ENCODE measurements at places on chromosomes 13 and 19.

DNA sequence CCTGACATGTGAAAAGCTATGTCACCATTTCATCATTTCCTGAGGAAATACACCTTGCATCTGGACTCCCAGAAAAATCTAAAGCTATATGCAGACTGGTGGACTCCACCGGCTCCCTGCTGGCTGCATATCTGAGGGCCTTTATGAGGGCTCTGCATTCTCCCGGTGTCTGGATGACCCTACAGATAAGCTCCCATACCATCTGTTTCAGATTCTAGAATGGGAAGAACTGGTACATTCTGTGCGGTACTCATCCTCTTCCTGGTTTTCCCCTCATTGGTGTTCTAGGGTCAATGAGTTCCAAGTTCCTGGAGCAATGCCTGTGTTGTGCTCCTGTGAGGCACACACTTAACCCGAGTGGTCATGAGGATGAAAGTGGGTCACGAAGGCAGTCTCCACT, 60.4 kb downstream of the COL4A1 start:
- no peak for DNase-seq

GRCh38 chr13:71851498-71852409, 15.2 kb downstream of the DACH1 start:
- DNase-seq = no peak

GRCh38 chr19:7658219-7658686, 10.6 kb upstream of the RETN start:
- DNase-seq = no peak

DNA sequence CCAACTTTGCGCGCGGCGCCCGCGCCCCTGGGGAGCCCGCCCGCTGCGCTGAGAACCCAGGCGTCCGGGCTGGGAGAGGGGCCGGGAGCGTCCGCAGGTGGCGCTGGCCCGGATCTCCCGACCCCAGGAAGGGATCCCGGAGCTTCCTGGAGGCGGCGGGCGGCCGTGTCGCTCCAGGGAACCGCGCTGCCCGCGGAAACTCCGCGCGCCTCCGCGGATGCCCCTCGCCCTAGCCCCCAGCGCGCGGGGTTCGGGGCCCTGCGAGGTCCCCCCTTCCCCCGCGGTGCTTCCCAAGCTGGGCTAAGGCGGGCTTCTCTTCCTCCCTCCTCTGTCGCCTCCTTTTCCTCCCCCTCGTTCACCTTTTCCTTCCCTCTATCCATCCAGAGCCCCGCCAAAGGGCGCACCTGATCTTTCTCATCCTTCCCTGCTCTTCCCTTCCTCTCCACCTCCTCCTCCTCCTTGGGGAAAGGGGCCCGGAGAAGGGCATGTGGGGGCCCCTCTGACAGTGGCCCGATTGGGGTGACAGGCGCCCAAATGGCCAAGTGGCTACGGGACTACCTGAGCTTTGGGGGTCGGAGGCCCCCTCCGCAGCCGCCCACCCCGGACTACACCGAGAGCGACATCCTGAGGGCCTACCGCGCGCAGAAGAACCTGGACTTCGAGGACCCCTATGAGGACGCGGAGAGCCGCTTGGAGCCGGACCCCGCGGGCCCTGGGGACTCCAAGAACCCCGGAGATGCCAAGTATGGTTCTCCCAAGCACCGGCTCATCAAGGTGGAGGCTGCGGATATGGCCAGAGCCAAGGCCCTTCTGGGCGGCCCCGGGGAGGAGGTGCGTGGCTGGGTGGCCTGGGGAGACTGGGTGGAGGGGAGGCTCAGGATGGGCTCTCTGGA, 710 bp downstream of the SHD start:
- DNase-seq = no peak

DNA sequence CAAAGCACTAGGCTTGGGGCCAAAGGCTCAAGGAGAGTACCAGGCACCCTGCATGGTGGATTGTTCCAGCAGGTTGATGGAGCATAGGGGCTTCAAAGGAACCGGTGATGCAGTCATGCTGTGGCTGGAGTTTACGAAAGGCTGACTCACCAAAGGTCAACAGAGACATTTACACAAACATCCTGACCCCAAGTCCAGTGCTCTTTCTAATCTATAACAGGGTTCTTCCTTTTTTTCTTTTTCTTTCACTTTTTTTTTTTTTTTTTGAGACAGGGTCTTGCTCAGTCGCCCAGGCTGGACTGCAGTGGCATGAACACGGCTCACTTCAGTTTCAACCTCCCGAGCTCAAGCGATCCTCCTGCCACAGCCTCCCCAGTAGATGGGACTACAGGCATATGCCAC, 35.6 kb upstream of the TPTE2 start:
- DNase-seq = no peak

DNA sequence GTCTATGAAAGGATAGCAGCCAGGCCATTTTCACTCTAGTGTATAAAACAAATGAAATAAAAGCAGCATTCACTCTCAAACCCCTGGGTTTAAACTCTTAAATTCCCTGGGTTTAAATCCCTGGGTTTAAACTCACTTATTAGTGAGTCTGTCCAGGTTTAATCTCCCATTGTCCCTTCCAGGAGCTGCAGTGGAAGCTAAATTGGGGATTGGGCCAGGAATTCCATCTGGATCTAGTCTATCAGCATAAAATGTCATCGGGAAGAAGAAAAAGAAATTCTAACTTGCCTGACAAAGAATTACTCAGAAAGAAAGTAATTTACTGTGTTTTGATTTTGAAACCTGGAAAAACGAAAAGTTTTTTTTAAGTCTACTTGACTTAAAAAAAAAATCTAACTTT, 54.8 kb downstream of the FRY start:
- no peak for DNase-seq

DNA sequence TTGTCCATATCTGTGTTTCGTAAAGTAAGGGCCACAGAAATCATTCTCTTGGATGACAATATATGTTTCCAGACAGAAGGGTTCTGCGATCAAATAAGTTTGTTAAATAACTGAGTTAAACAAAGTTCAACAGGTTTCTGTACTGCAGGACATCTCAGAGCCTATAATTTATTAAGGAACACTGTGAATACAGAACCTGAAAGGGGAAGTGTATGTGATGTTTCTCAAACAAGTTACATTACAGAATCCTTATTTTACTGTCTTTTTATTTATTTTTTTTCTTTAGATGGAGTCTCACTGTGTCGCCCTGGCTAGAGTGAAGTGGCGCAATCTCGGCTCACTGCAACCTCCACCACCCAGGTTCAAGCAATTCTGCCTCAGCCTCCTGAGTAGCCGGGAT, 55.4 kb upstream of the GTF2F2 start:
- DNase-seq = no peak

GRCh38 chr19:28334419-28334818, 878.5 kb downstream of the UQCRFS1 start:
- no peak for DNase-seq

DNA sequence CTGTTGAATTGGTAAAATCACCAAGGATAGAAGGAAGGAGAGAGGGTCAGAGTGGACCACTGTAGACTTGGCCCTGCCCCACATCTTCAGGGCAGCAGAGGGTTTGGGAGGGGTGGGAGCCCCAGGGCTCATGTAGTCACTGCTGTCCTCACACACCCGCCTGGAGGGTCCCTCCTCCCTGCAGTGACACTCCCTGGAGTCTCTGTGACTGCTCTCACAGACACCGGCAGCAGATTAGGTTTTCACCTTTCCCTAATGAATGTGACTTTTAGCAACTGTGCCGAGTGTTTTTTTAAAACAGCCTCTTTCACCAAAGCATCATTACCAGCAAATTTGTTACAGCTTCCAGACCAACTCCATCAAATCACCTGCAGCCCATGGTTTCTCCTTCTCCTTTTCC, 45.7 kb upstream of the CCNE1 start:
- DNase-seq = no peak

DNA sequence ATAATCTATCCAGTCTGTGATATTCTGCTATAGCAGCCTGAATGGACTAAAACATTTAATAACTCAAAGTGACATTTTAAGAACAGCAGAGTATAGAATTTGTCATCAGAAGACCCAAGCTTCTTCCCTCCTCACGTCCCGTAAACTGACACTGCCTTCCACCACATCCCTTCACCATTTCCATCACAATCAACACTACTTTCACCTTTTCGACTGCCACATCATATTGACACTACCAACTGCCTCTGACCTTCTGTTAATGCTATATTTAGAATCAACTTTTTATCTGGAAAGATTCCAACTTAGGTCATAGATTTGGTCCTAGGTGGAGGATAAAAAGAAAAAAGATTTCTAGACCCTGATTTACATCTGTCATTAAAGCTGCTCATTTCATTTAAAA, 39.6 kb downstream of the STOML3 start:
- no peak for DNase-seq

DNA sequence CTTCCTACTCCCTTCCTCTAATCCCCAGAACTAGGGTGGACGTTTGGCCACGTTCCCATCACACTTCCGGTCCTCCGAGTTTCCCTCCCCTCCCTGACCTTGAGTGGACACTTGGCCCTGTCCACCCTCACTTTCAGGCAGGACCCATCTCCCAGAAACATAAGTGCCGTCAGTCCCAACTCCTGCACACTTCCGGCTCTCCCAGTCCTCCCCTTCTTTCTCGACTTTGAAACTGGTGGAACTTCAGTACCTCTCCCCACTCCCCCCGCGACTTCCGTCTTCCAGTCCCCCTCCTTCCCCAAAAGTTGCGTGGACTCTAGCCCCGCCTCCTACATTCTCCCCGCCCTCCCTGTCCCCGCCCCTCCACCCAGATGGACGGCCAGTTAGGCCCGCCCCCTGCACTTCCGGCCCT, 278 bp upstream of the ZNF274 start:
- DNase-seq = no peak

DNA sequence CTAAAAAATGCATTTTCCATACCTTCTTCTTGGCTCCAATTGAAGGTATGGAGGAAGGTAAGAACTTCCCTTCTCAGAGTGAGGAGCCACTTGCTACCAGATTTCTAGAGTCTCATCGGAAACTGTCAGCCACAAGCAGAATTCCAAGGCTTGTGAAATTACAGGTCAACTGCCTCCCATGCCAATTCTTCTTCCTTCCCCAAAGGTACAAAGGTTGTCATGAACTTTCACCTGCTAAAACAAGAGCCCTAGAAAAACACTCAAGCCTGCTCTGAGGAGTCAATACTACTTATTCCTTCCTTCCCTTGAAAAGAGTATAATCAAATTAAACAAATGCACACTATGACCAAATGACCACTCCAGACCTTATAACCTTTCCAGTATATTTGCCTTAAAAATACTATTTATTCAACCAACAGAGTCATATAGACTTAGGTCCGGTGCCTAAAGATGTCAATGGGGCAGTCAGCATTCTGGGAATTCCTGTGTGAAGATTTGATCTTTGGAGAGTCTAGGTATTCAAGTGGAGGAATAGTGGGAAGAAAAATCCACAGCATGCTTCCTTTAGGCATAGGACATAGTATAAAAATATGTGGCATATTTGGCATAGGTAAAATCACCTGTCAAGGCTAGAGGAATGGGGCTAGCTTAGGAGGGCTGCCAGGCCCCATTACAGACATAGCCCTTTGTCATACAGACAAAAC, 539.3 kb downstream of the LIG4 start:
- DNase-seq = no peak

- DNase-seq = no peak
These were observed 18.5 kb downstream of the KLF2 start for GRCh38 chr19:16343156-16343555.

GRCh38 chr13:97367016-97367822, 66.8 kb upstream of the RAP2A start:
- peak; percentile 71 for DNase-seq

- DNase-seq = no peak
These were observed 589 bp downstream of the RBM26 start for GRCh38 chr13:79405501-79405830.

DNA sequence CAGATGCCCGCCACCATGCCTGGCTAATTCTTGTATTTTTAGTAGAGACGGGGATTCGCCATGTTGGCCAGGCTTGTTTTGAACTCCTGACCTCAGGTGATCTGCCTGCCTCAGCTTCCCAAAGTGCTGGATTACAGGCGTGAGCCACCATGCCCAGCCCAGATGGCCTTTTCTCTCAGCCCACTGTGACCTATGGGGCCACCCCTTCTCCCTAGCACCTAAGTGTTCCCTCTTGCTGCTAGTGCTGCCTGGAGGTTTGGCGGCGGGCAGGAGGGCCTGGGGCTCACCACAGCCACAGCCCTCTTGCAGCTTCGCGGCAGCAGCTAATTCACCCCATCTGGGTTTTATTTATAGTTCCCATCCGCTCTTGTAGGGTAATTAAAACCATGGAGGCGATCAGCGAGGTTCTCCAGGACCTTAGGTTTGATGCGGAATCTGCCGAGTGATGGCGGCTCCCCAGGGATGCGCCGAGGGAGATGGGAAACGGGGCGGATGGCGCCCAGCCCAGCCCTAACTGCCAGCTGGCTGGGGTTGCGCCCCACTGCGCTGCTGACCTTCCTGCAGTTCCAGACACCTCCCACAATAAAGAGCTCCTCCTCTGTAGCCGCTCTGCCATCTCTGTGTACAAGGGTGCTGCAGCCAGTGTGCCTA, 3.3 kb downstream of the REX1BD start:
- no peak for DNase-seq

- no peak for DNase-seq
These were observed 23.3 kb downstream of the N4BP2L2 start for GRCh38 chr13:32515246-32515645.

GRCh38 chr13:59746291-59746962, 417.3 kb downstream of the DIAPH3 start:
- DNase-seq = peak; percentile 12
